ENCODE measurements at places on chromosomes 7 and 10.
A peak's percentile ranks its signal among the peaks of the same experiment; 100 is the strongest.

DNA sequence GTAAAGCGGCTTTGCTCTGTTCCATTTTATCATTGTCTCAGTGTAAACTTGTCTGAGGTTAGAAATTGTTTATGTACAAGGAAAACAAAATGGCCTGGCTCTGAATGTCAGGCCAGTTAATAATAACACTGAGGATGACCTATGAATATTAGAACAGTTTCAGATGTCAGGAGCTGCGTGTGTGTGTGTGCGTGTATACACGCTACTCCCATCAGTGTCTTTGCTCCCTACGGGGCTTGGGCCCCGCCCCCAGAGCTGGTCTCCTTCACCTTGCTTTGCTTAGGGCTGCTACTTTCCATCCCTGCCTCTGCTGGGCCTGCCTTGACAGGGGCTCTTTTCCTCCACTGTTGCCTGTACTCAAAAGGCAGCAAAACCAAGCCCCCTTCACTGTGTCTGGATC, 142.3 kb upstream of the BET1 start:
- DNase-seq = no peak

DNA sequence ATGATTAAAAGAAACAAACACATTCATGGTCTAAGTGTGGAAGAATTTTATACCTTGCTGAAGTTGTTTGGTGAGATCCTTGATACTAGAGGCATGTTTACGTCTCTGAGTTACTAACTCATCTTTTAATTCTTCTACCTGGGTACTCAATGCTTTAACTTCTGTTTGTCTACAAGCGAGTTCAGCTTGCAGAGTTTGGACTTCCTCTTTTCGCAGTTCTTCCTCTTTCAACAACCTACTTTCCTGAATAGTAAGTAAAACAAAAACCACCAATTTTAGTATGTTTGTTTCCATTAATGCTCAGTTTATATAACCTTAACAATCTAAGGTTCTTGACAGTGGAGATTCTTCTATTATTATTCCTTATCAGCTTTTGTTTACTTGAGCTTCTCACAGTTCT, 42.9 kb downstream of the CCDC186 start:
- no peak for DNase-seq

DNA sequence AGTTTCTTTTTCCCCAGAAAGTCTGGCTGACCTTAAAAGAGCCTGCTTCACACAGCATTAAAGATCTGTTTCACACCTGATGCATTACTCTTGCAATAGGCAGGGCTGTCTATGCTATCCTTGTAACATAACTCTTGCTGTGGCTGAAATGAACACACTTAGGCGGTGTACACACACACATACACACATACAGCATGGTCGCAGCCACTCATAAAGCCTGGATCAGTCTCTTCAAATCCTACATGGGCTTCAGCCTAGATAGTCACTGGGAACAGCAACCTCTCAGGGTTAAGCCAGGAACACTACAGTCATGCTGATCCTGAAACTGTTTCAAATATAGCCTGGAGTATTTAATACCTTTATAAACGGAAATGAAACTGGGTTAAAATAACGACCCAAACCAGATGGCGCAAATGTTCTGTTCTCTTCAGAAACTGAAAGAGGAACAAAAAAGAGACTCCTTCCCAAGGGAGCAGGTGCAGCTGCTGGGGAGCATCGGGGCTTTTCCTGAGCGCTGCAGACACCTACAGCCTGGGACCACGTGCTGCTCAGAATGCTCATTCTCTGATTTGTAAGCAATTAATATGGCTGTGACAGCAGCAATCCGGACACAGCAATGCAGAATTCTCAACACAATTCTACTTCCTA, 61.0 kb upstream of the SFMBT2 start:
- no peak for DNase-seq

GRCh38 chr10:106499448-106499847, 665.1 kb downstream of the SORCS1 start:
- DNase-seq = no peak

GRCh38 chr10:86857128-86857721, 100.2 kb downstream of the MMRN2 start:
- peak; percentile 78 for DNase-seq

GRCh38 chr10:67603701-67604100, 92.3 kb downstream of the CTNNA3 start:
- DNase-seq = peak; percentile 40

Measured in EL (cell line).